ENCODE measurements at places on chromosomes 3 and 15.

DNA sequence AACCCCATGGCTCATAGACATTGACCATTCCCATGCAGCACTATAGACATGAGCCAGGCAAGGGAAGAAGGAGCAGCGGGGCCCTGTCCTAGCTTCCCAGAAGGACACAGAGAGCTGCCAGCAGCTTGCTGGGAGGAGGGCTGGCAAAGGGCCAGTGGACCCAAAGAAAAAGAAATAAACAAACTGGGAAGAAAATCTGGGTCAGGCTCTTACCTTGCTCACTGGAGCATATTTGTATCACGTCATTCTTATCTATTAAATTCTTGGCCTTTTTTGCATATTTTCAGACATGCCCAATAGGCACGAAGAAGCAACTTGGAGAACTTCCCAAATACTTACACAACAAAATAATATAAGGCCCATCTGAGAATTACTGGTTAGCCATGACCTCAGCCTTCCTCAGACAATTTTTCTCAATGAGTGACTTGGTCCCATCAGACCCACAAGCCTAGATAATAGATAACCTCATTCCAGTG, 28.4 kb downstream of the RASGRP1 start:
- no peak for DNase-seq

DNA sequence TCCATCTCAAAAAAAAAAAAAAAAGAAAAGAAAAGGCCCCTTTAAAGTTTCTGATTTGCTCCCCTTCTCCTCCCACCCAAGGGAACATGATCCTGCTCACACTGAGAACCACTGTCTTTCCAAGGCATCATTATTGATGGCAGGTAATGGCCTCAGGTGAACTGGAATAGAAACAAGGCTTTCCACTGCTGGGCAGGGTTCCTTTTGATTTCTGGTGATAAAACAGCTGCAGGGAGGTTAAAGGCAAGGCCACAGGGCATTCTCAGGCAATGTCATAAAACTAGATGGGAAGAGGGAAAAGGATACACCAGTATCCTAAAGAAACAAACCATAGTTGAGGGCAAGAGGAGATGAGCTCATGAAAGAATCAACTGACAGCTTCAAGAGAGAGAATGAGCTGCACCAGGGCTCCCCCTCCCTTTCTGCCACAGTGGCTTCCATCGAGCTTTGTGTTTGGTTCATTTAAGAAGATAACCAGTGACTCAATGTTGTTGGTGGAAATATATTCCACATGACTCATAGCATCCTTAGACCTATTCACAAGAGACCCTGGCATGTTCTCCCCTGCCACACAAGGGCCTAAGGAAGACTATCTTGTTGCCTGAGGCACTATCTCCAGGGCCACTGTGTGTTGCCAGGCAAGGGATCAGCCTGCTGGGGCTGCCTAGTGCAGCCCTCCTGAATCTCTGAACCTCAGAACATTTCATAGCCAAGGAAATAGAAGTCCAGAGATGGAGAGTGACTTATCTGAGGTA, 86.4 kb downstream of the WDR76 start:
- no peak for DNase-seq

DNA sequence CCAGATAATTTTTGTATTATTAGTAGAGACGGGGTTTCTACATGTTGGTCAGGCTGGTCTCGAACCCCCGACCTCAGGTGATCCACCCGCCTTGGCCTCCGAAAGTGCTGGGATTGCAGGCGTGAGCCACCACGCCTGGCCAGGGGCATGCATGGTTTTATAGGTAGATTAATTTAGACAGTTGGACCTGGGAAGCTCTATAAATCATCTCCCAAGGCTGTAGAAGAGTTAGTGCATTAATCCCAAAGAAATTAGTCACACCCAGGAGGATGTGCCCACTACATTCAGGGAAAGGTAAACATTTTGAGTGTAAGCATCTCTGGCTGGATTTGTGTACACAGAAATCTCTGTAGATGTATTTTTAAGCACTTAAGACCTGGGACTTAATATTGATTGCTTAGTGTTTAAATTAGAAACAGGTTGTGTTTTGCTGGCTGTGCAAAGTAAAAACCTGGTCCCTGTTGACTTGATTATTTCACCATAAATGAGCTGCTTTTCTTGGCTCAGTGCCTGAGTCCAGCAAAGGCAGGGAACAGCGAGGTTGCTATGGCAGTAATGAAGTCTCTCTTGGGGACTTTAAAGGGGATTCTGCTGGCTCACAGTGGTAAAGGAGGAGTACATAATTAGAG, 19.2 kb downstream of the EXOSC7 start:
- peak; percentile 68 for DNase-seq

DNA sequence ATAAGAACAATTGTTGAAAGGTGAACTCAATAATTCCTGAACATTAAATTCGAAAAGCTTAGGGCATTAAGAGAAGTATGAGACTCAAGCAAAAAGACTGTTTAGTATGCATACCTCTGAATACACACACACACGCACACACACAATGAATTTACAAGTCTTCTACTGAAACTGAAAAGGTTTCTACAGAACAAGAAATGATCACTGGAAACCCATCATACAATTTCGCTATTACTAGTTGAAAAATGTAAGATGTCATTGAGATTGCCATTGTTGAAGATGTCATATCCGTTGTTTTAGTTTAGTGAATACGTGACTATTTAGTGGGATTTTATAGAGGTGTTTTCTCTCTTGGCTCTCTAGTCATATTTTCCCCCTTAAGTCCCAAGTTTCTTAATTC, 106.8 kb downstream of the FOXB1 start:
- no peak for DNase-seq

DNA sequence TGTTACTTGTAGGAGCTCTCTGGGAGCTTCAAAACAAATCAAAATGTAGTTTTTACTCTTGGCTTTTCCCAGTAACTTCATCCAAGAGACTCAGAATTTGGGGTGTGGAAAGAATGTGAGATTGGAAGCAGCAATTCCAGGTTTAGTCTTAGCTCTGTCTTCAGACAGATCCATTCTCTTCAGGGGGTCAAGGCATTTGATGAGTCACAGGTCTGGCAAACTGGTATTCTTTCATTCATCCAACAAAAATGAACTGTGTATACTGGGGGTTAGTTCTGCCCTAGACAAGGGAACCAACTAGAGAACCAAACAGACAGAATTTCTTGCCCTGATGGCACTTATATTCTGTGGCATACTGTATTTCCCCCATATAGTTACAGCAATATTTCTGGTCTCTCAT, 36.3 kb upstream of the CADPS start:
- DNase-seq = no peak

Data from DMS79 treated with DMSO at 0.1 percent for 48 hours (cell line).